ENCODE measurements at places on chromosomes 1 and 21.
A peak's percentile ranks its signal among the peaks of the same experiment; 100 is the strongest.

DNA sequence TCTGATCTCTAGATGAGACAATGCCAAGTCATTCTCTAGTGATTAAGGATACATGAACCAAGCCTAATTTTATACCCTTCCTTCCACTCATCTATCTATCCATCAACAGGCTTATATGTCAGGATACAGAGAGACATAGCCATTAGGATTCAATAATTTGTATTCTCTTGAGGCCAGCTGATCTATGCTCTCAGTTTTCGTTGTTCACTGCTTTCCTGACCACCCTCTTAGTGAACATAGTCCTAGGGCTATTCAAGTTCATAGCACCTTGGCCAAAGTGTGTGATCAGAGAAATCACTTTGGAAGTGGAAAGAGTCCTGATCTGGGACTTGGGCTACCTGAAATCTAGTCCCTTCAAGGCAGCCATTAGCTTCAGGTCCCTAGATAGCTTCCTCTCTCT is 4.2 kb upstream of the KPRP start:
- no peak for DNase-seq

GRCh38 chr1:63068626-63069025 is 253.7 kb upstream of the FOXD3 start:
- DNase-seq, result no peak

DNA sequence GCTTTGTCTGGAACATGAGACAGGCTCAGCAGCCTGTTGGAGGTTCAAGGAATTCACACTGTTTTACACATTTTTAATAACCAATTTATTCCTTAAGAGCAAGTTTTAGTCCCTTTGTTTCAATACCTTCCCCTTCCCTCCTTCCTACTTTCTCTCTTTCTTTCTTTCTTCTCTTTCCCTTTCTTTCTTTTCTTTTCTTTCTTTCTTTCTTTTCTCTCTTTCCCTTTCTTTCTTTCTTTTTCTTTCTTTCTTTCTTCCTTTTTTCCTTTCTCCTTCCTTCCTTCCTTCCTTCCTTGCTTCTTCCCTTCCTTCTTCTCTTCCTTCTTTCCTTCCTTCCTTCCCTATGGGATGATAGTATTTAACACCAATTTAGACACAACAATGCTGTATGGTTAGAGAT is 164.2 kb downstream of the CENPF start:
- DNase-seq, result no peak

- no peak for DNase-seq
Observed at GRCh38 chr1:204885288-204885711, 14.6 kb downstream of the NFASC start.

- DNase-seq, result no peak
Observed at GRCh38 chr1:222865718-222866117, 50.9 kb downstream of the DISP1 start.

- DNase-seq, result no peak
Observed at GRCh38 chr21:41235201-41235600, 67.2 kb downstream of the BACE2 start.

GRCh38 chr21:26842974-26843932 is 2.0 kb downstream of the ADAMTS1 start:
- DNase-seq, result peak; percentile 90

- DNase-seq, result peak; percentile 61
Observed at GRCh38 chr1:58781541-58782177, 2.2 kb downstream of the JUN start.

- no peak for DNase-seq
Observed at GRCh38 chr1:9544926-9545325, 5.7 kb downstream of the SLC25A33 start.

GRCh38 chr1:245901037-245901436 is 606.0 kb downstream of the SMYD3 start:
- DNase-seq, result no peak

DNA sequence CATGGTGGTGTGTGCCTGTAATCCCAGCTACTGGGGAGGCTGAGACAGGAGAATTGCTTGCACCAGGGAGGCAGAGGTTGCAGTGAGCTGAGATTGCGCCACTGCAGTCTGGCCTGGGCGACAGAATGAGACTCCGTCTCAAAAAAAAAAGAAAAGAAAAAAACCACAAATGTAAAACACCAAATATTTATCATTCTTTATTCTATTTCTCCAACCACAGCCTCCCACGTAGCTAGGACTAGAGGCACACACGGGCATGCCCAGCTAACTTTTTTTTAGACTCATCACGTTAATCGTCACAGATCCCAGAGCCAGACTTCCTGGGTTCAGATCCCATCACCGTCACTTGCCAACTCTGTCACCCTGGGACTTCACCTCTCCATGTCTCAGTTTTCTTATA is 13.5 kb downstream of the DNAJC16 start:
- DNase-seq, result no peak

- no peak for DNase-seq
Observed at GRCh38 chr1:14426854-14427253, 171.6 kb upstream of the KAZN start.

GRCh38 chr1:186187601-186188000 is 187.5 kb downstream of the TPR start:
- no peak for DNase-seq

- no peak for DNase-seq
Observed at GRCh38 chr1:171566467-171566866, 55.6 kb upstream of the MYOCOS start.

- DNase-seq, result no peak
Observed at GRCh38 chr1:55382806-55383305, 167.7 kb upstream of the USP24 start.

- no peak for DNase-seq
Observed at GRCh38 chr1:64404202-64404601, 65.7 kb upstream of the CACHD1 start.

All from lower leg skin (tissue), 4 donors.